ENCODE measurements at places on chromosomes 4 and X.
A peak's percentile ranks its signal among the peaks of the same experiment; 100 is the strongest.

- no peak for DNase-seq
- peaks cover 5% of the 10 kb centered on the region for H3K4me1 ChIP-seq
- H3K27me3 ChIP-seq, result no peaks in the 10 kb centered on the region
Observed at GRCh38 chr4:102492531-102493241, 8.5 kb upstream of the NFKB1 start.

DNA sequence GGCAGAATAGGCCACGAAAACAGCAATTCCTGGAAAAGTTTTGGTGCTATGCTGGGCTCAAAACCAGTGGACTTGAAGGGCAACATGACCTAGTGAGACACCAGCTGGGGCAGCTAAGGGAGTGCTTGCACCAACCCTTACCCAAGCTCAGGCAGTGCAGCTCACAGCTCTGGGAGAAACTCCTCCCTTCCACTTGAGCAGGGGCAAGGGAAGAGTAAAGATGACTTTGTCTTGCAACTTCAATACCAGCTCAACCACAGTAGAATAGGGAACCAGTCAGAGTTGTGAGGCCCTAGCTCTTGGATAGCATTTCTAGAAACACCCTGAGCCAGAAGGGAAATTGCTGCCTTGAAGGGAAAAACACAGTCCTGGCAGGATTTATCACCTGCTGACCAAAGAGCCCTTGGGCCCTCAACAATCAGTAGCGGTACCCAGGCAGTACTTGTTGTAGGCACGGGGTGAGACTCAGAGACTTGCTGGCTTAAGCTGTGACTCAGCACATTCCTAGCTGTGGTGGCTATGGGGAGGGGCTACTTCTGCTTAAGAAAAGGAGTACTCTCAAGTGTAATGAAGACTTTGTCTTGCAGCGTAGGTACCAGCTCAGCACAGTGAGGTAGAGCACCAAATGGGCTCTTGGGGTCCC is 19.7 kb upstream of the ABCG2 start:
- no peaks in the 10 kb centered on the region for H3K27me3 ChIP-seq
- no peak overlapping the region for H3K27ac ChIP-seq
- H3K36me3 ChIP-seq, result no peaks in the 10 kb centered on the region
- peak; percentile 22 for DNase-seq
- H3K4me3 ChIP-seq, result no peak overlapping the region

DNA sequence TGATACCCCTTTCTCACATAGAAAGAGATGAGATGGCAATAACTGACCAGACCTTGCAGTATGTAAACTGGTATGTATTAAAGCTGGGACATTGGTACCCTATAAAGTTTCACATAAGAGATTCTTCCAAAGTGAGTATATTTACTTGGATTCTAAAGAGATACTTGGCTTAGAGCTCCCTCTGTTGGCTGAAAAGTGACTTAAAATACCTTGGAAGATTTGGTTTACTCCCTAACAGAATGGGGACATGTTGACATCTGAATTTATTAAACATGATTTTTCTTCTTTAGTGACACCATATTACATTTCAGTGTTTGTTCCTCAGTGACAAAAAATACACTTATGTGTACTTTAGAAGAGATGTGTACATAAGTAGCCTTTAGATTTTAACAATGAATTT is 47.9 kb upstream of the RGN start:
- no peaks in the 10 kb centered on the region for H3K4me1 ChIP-seq
- no peak overlapping the region for H3K4me3 ChIP-seq
- H3K36me3 ChIP-seq, result no peaks in the 10 kb centered on the region
- H3K27ac ChIP-seq, result no peak overlapping the region
- peaks cover 2% of the 10 kb centered on the region for H3K27me3 ChIP-seq
- peak; percentile 24 for DNase-seq

GRCh38 chr4:56871371-56871866 is 36.3 kb upstream of the REST start:
- H3K4me3 ChIP-seq, result no peak overlapping the region
- no peak for DNase-seq

DNA sequence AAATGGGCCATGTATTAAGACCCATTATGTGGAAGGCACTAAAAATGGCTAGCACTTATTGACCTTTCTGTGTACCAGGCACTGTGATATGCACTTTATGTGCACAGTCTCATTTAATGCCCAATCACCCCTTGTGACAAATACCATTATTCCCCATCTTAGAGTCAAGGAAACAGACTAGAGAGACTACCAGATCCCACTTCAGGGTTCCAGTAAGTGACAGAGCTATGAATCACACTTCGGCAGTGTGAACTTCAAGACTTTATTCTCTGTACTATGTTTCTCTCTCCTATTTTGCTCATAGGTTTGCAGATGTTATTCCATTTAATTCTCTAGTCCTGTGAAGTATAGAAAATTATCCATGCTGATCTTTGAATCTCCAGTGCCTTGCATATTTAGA is 107.0 kb downstream of the NFKB1 start:
- no peak for DNase-seq
- H3K27ac ChIP-seq, result no peak overlapping the region
- peaks cover 21% of the 10 kb centered on the region for H3K4me1 ChIP-seq

GRCh38 chrX:64394059-64394873 is 986 bp downstream of the MTMR8 start:
- H3K4me3 ChIP-seq, result peak overlapping the region; percentile 82
- H3K27me3 ChIP-seq, result no peaks in the 10 kb centered on the region
- H3K36me3 ChIP-seq, result no peaks in the 10 kb centered on the region
- no peaks in the 10 kb centered on the region for H3K4me1 ChIP-seq

DNA sequence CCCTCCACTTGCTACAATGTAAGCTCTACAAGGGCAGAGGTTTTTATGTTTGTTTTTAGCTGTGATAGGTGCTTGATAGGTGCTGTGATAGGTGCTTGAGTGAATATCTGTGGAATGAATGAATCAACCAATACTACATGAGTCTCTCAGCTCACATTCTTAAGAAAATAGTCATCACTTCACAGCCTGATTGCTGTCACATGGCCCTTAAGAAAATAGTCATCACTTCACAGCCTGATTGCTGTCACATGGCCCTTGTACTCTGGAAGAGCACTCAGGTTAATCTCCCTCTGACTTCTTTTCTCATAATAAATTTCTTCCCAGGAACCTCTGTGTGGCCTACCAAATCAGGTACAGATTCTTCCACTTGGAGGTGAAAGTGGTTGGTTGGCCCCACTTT is 335.2 kb downstream of the TENM3 start:
- DNase-seq, result no peak
- H3K27ac ChIP-seq, result no peak overlapping the region
- no peaks in the 10 kb centered on the region for H3K27me3 ChIP-seq
- no peaks in the 10 kb centered on the region for H3K4me1 ChIP-seq

- no peak overlapping the region for H3K4me3 ChIP-seq
- H3K27ac ChIP-seq, result no peak overlapping the region
- H3K36me3 ChIP-seq, result no peaks in the 10 kb centered on the region
- H3K4me1 ChIP-seq, result no peaks in the 10 kb centered on the region
- H3K27me3 ChIP-seq, result no peaks in the 10 kb centered on the region
- DNase-seq, result no peak
Observed at GRCh38 chr4:127414951-127415606, 217.7 kb upstream of the INTU start.

- no peaks in the 10 kb centered on the region for H3K4me1 ChIP-seq
- no peak overlapping the region for H3K4me3 ChIP-seq
- no peaks in the 10 kb centered on the region for H3K36me3 ChIP-seq
- H3K27me3 ChIP-seq, result no peaks in the 10 kb centered on the region
- no peak for DNase-seq
Observed at GRCh38 chrX:22184096-22184495, 88.6 kb upstream of the CBLL2 start.

DNA sequence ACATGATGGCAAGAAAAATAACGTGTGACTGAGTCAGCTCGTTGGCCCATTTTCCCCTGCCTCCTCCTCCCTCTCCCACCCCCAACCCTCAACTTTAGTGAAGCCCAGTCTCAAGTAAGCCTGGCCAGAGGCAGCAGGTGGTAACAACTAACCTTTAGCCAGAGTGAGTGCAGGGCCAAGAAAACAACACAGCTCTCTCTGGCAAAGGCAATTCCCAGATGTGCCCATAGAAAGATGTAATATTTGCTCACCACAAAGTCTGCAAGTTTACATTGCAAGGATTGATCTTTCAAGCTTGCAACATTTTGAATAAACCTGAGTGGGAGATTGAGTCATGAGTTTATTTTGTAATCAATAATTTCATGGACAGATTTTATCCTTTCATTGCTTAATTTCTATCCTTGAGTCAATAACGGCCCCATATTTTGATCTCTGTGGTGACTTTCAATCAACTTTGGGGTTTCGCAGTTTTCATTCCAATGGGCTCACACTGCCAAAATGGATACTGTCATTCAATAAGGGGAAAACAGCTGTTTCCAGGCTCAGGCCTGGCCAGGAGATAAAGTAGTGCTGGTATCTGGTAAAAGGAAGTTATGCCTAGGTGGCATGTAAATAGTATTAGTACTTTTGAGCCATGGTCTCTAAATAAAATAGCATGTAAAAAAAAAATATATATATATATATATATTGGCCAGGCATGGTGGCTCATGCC is 130.7 kb upstream of the TMEM164 start:
- no peak overlapping the region for H3K4me3 ChIP-seq
- H3K4me1 ChIP-seq, result no peaks in the 10 kb centered on the region
- no peak overlapping the region for H3K27ac ChIP-seq
- no peak for DNase-seq

GRCh38 chr4:129583868-129584267 is 487.9 kb downstream of the C4orf33 start:
- H3K36me3 ChIP-seq, result no peaks in the 10 kb centered on the region
- H3K4me1 ChIP-seq, result no peaks in the 10 kb centered on the region
- H3K4me3 ChIP-seq, result no peak overlapping the region
- no peaks in the 10 kb centered on the region for H3K27me3 ChIP-seq

DNA sequence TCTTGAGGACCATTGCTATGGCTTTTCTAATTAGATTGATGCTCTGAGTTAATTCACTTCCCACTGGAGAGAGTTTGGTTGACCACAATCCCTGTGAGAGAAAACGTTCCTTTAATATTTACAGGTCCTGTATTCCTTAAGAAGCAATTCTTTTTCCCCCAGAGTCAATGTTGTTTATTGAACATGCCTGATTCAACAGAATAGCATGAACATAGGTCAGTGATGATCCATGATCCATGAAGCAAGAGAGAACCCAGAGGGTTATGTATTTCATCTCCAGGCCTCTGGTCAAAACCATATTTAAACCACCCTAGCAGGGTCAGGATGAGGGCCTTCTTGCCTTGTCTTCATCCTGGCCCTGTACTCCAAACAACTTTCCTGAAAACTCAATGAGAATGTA is 39.4 kb upstream of the EFHC2 start:
- no peak overlapping the region for H3K4me3 ChIP-seq
- H3K27ac ChIP-seq, result no peak overlapping the region
- no peaks in the 10 kb centered on the region for H3K27me3 ChIP-seq

- H3K27ac ChIP-seq, result no peak overlapping the region
- no peak overlapping the region for H3K4me3 ChIP-seq
- peaks cover 11% of the 10 kb centered on the region for H3K36me3 ChIP-seq
- no peaks in the 10 kb centered on the region for H3K27me3 ChIP-seq
- no peaks in the 10 kb centered on the region for H3K4me1 ChIP-seq
- DNase-seq, result no peak
Observed at GRCh38 chr4:102717448-102718092, 43.2 kb downstream of the MANBA start.

DNA sequence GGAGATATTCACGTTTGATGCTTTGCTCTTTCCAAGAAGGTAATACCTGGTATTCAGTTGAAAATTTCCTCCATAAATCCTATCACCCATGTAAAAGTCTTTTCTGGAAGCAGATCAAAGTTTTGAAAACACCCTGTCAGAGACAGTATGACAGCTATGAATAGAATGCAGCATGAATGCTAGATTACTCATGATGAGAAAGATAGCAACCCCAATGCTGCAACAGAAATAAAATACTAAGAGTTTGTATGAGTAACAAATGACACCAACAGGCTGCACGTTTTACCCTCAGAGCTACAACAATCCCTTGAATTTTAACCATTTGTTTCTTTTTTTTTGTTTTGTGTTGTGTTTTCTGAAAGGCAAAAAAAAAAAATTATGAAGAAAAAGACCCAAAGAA is 108.6 kb downstream of the ARHGAP6 start:
- no peaks in the 10 kb centered on the region for H3K27me3 ChIP-seq
- no peak overlapping the region for H3K27ac ChIP-seq
- H3K4me3 ChIP-seq, result no peak overlapping the region
- H3K36me3 ChIP-seq, result no peaks in the 10 kb centered on the region
- DNase-seq, result no peak

DNA sequence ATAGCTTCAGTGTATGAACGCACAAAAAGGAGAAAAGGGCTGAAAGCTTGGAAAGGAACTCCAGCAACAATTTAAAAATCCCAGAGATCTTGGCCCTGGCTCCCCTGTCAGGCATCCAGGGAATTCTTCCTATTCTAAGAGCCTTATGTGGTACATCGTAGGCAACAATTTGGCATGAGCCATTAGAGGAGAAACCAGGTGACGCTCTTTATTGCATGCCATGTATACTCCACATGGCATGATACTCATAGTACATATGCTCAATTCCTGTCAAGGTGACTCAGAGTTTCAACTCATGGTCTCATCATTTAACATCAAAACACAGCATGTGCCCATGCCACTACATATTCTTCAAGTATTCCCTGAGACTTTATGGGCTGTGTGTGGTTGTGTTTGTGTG is 191.3 kb downstream of the OR13H1 start:
- H3K4me3 ChIP-seq, result no peak overlapping the region
- no peaks in the 10 kb centered on the region for H3K4me1 ChIP-seq
- H3K27ac ChIP-seq, result no peak overlapping the region
- H3K36me3 ChIP-seq, result no peaks in the 10 kb centered on the region

- no peaks in the 10 kb centered on the region for H3K36me3 ChIP-seq
- H3K4me3 ChIP-seq, result no peak overlapping the region
- no peak for DNase-seq
- no peaks in the 10 kb centered on the region for H3K27me3 ChIP-seq
- H3K27ac ChIP-seq, result no peak overlapping the region
- H3K4me1 ChIP-seq, result no peaks in the 10 kb centered on the region
Observed at GRCh38 chrX:146278381-146278780, 460.8 kb downstream of the SLITRK2 start.

DNA sequence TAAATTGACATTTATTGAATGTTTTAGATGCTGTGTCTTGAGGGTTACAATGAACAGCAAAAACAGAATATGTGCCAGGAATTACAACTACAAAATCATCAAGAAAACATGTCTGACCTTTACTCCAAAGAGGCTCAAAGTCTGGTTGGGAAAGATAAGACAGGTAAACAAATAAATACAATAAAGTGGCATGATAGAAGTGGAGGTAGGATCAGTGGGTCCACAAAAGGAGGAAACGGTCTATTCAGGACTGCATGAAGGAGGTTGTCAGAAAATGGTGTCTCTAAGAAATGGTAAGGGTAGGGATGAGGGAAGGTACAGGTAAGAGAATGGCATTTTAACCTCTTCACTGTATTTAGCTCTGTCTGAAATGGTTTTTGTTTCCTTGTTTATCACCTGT is 3.8 kb downstream of the ARHGEF38 start:
- H3K36me3 ChIP-seq, result no peaks in the 10 kb centered on the region
- H3K27me3 ChIP-seq, result peaks cover 2% of the 10 kb centered on the region
- H3K27ac ChIP-seq, result no peak overlapping the region
- no peak overlapping the region for H3K4me3 ChIP-seq
- no peak for DNase-seq

GRCh38 chrX:13684361-13684760 is 4.6 kb upstream of the RAB9A start:
- DNase-seq, result no peak
- H3K4me3 ChIP-seq, result no peak overlapping the region
- no peak overlapping the region for H3K27ac ChIP-seq
- H3K27me3 ChIP-seq, result no peaks in the 10 kb centered on the region
